ENCODE measurements at places on chromosomes 2 and 18. TPM values are rescaled to one million over a fixed set of nuclear protein-coding genes. Genes with fewer than 3 reads are reported as not detected.

GRCh38 chr2:204078003-204078698 is 141.6 kb downstream of the ICOS start:
- DNase-seq = no peak

GRCh38 chr2:136319237-136319636 is 201.3 kb upstream of the CXCR4 start:
- DNase-seq = no peak

- no peak for DNase-seq
Measured at GRCh38 chr2:232230560-232230959, 148.0 kb upstream of the ALPP start.

GRCh38 chr18:58526425-58527284 is 102.2 kb downstream of the ALPK2 start:
- no peak for DNase-seq

DNA sequence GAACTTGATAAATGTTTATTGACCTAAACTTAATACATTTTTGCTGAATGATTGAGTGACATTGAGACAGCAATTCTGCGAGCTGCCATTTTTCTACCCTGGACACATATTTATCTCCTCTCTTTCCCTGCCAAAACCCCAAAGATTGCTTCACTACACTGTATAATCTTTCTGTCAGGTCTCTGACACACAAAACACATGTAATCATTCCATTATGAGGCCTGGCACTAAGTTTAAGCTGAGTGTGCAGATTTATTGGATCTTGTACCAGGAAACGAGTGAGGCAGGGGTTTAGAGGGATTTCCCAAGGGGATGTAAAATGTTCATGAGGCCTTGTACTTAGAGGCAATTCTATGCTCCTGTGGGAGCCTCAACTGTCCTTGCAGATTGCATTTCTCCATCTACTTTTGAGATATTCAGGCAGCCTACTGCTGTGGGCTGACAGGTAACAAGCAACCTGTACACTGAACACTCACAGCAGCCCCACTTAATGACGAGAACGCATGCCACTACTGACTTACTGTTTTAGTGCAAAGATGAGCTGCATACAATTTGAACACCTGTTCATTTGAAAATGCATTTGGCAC is 13.7 kb upstream of the OSR1 start:
- DNase-seq = no peak

DNA sequence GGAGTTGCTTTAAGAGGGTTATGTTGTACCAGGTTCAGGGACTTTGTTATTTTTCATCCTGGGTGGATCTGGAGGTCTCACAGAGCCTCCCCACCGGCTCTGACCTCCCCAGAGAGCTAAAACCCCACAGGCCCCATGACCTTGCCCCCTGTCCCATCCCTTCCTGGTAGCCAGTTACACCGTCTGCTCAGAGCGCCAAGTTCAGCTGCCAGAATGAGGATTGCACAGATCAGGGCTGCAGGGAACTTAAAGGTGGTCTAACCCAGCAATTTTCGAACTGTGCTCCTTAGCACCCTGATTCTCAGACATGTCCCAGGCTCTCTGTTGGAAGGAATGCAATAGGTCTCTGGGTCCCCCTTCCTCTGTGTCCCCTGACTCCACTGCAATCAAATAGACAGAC is 32.1 kb downstream of the ATOH8 start:
- no peak for DNase-seq

DNA sequence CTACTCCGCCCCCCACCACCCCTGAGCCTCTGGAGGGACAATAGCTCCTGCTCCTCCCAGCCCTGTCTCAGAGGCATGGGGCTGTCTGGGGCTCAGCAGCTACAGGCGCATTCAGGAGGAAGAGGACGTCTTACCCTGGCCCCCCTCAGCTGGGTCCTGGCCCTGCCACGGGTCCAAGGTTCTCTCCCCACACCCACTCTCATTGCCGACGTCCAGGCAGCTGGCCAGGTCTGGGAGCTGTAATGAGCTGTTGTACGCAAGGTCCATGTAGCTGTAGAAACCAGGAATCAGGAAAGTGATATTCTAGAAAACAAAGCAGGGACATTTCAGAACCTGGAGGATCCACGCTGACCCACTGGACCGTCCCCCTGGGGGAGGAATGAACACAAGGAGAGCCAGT is 13.5 kb downstream of the PASK start:
- DNase-seq = no peak

GRCh38 chr2:172889768-172890430 is 154.3 kb downstream of the RAPGEF4 start:
- DNase-seq = no peak

DNA sequence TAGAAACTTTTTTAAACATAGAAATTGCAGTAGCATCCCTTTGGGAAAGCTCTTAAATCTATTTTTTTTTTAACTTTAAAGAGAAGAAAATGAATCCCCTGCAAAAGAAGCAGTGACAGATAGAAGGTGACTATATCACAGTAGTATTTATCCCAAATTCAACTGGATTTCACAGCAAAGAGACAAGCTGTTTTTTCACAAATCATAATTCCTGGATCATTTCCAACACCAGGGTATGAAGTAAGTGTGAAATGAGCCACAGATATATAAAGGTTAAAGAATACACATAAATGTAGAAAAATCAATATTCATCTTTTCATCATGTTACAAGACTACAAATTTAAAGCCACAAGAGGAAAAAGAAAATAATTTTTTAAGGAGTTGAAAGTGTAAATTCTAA is 1404.9 kb upstream of the NXPH2 start:
- DNase-seq = no peak

DNA sequence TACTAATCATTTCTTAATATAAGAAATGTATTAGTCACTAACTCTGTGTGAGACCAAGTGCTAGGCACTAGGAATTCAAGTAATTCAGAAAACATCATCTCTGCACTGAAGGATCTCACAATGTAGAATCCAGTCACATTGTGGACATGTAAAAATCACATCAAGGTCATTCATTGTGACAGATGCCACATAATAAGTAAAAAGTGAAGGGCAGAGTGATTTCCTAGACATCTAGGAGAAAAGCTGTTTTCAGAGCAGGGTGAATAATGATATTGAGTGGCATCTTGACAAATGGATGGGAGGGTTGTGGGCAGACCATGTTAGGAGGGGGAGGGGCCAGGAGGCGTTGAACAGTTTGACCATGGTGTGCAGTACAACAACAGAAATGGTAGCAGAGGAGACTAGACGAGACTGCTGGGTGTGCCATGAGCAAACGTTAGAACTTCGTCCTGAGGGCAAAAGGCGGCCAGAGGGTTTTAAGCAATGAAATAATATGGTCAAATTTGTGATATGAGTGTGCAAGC is 93.8 kb downstream of the DTNA start:
- no peak for DNase-seq

- DNase-seq = no peak
Measured at GRCh38 chr18:43588838-43589237, 311.5 kb upstream of the SYT4 start.

GRCh38 chr2:16438613-16439321 is 226.9 kb downstream of the CYRIA start:
- DNase-seq = no peak

DNA sequence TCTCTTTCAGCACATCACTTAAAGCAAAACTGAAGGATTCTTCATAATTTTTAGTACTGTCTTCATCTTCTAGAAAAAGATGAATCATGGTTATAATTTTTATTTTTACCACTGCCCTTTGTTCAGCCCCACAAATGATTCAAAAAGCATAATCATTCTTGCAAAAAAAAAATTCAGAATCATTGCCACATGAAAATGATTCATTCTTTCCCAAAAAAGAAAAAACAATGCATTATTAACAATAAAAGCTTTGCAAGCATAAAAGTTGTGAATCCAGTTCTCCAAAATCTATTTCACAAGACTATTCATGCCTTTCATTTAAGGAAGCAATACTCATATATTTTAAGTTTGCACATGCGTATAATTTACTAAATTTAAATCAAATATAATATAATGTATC is 204.8 kb downstream of the RBM43 start:
- DNase-seq = no peak

DNA sequence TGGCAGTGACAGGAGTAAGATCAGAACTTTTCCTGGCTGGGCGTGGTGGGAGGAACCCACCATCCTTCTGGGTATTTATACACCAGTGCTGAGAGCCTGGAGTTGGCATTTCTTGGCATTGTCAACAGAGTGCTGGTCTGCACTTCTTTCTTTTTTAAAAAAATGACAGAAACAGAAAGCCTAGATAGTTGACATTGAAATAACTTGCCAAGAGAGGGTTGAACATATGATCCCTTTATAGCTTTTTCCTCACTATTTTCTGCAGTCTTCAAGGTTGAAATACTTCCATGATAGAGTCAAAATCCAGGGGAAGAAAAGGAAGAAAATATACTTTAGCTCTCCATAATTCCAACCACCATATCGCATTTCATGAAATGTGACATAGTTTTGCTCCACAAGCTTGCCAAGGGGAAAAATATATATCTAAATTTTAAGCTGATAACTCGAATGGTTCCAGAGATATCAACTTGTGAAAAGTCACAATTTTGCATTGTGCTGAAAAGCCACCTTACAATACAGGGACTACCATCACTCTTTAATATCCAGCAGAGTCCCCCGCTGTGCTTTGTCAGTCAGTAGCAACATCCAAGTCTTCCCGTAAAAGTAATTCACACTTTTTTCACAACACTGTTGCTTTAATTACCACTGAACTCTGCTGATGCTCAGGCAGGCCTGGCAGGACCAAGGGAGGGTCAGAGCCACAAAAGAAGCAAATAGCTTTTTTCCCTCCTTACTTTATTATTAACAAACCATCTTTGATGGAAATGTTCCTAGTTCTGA is 764.9 kb upstream of the FANCL start:
- no peak for DNase-seq

GREB1 gene
- 78.8 TPM for total RNA-seq

PPP1R1C gene
- 5.6 TPM for total RNA-seq

MAP3K19 gene
- not detected for total RNA-seq

SERPINB2 gene
- not detected for total RNA-seq

TCF7L1 gene
- total RNA-seq = 57.2 TPM

GAL3ST2 gene
- total RNA-seq = 0.51 TPM

DSG4 gene
- total RNA-seq = not detected
